ENCODE measurements at places on chromosomes 13 and 19. TPM values are rescaled to one million over a fixed set of nuclear protein-coding genes. Genes with fewer than 3 reads are reported as not detected.

DAND5 gene
- 0.12 TPM for total RNA-seq

TEX29 gene
- not detected for total RNA-seq

HSD11B1L gene
- 4.7 TPM for total RNA-seq

RCBTB2 gene
- 1.6 TPM for total RNA-seq

CYP2A6 gene
- total RNA-seq = not detected

ZNF490 gene
- 0.89 TPM for total RNA-seq

FCER2 gene
- not detected for total RNA-seq

PLIN5 gene
- 0.28 TPM for total RNA-seq

HS6ST3 gene
- not detected for total RNA-seq

ZGLP1 gene
- total RNA-seq = 1.7 TPM

DUS3L gene
- 26.6 TPM for total RNA-seq

CYP4F11 gene
- 5.0 TPM for total RNA-seq

ZNF211 gene
- 5.3 TPM for total RNA-seq

ZNF415 gene
- not detected for total RNA-seq
